ENCODE measurements at places on chromosomes 12 and 14. TPM values are rescaled to one million over a fixed set of nuclear protein-coding genes. Genes with fewer than 3 reads are reported as not detected.

DNA sequence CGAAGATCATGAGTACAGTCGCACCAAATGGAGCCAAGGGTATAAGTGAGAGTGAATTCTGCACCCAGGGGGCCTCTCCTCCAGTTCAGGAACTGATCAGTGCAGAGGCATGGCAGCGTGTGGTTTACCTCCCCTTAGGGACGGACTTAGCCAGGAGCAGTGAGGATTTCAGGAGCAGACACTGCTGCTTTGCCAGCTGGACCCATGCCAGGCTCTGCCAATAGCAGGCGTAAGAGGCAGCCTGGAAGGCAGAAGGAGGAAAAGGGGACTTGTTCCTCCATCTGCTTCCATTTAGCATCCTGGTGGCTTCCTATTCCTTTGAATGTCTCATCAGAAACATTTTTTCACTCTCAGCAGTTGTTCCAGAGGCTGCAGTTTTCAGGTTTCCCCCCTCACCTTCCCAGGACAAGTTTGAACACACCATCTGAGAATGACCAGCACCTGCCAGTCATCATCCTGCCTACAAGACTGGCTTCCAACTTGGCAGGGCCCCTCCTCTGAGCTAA lies 137.0 kb upstream of the LMNTD1 start:
- H3K4me3 ChIP-seq, result no peak overlapping the region
- no peak for DNase-seq
- peaks cover 12% of the 10 kb centered on the region for H3K4me1 ChIP-seq
- H3K27me3 ChIP-seq, result no peaks in the 10 kb centered on the region

DNA sequence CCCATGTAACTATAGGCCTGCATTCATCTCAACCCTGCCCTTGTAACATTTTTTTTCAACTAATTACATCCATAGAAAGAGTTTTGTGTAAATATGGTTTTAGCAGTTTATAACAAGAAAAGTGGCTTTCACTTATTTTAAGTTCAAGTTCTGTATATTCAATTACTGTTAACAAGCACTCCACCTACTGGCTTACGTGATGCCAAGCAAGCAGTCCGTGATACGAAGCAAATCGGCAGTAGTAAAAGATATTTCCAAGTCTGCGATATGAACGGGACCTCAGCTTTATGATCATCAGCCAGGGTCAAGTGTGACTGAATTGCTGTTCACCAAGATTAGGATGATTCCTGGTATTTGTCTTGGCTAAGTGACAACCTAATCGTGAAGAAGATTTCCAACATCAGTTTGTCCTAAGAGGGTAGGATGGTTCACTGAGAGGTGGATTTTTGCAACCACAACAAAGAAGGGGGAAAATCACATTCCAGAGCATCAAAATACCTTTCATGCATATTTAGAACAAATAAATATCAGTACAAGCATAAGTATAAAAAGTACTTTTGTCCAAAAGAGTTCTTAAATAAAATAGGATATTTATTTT lies 456.2 kb downstream of the FOXG1 start:
- H3K36me3 ChIP-seq, result no peaks in the 10 kb centered on the region
- peak overlapping the region; percentile 44 for H3K4me3 ChIP-seq
- no peak overlapping the region for H3K27ac ChIP-seq
- H3K27me3 ChIP-seq, result no peaks in the 10 kb centered on the region
- DNase-seq, result no peak
- peaks cover 3% of the 10 kb centered on the region for H3K4me1 ChIP-seq

DNA sequence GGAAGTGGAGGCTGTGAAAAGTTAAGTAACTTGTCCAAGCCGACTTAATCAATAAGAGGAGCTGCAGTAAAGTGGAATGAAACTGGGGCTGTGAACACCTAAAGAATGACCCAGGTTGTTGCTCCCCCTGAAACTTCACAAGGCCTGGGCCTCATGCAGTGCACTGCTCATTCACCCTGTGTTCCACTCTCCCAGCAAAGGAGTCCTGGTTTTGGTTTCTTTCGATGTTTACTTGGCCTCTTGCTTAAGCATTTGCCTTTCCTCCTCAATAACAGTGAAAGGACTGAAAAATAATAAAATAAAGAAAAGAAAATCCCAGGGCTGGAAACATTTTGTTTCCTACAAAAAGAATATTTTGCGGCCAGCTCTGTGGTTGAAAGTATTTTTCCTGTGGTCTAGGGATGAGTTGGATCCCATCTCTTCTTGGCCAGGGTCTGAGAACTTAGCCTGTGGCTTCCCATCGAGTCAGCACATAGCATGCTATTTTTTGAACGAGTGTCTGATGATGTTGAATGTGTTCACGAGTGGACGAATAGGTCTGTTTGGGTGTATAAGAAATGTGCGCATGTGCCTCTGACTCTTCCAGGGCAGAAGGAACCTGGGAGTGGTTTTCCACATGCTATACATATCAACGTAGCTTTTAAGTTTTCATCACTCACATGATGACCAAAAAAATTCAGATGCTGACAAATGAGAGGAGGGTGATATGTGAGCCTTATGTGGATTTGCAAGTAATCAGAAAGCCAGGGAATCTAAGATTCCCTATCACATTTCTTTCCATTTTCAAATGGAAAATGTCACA lies 349.8 kb downstream of the ZFP36L1 start:
- H3K36me3 ChIP-seq, result no peaks in the 10 kb centered on the region
- DNase-seq, result no peak
- no peaks in the 10 kb centered on the region for H3K27me3 ChIP-seq
- H3K4me1 ChIP-seq, result peaks cover 30% of the 10 kb centered on the region

GRCh38 chr12:99977550-99977949 lies 7.2 kb downstream of the ANKS1B start:
- DNase-seq, result no peak
- H3K36me3 ChIP-seq, result no peaks in the 10 kb centered on the region
- H3K4me1 ChIP-seq, result no peaks in the 10 kb centered on the region
- no peak overlapping the region for H3K4me3 ChIP-seq

DNA sequence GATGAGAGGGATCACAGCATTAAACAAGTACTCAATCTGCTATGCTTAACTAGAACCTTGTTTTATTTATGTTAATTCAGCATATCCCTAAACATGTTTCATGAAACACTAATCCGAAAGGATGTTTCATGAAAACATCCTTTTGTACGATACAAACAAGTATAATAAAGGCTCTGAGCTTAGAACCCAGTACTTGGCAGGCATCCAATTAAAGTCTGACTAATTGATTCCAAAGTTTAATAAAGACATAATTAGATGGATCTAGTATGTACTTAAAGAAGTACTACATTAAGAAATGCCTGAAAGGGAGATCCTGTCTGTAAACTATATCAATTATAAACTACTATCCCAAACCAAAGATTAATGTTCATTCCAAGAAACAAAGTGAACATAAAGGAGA lies 51.8 kb downstream of the SCAF11 start:
- no peak overlapping the region for H3K4me3 ChIP-seq
- H3K4me1 ChIP-seq, result no peaks in the 10 kb centered on the region
- H3K27me3 ChIP-seq, result no peaks in the 10 kb centered on the region
- no peak for DNase-seq

- peaks cover 13% of the 10 kb centered on the region for H3K4me1 ChIP-seq
- no peak for DNase-seq
- no peak overlapping the region for H3K27ac ChIP-seq
- no peaks in the 10 kb centered on the region for H3K36me3 ChIP-seq
- H3K4me3 ChIP-seq, result no peak overlapping the region
These were observed 28.4 kb downstream of the RAD9B start for GRCh38 chr12:110530511-110530910.

DNA sequence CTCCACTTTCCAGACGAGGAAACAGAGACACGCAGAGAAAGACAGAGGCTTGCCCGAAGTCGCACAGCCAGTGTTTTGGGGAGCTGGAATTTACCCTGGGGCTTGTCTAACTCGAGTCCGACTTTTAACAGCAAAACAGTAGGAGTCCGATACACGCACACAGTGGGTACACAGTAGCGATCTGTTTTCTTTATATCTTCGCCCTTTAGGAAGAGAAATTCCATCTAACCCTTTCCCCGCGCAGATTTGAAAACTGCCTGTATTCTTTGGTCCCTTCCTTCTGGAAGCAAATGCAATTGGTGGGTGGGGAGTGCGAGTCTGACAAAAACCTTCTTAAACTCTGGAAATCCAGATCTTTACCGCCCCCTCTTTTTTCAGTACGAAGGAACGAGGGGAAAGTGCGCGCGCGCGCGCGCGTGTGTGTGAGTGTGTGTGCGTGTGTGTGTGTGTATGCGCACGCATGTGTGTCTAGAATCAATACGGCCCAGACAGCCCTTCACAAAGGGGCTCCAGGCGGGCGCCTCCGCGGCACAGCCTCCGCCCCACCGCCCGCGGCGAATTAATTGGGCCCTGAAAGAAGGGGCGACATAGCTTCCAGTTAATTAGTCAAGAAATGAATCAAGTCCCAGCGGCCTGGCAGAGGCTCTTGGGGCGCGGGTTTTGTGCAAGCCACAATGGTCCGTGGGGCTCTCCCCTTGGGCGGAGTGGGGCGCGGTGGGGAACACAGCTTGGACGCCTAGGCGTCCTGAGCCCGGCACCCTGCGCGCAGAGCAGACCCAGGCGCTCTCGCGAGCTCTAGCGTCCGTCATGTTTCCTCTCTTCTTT lies 14.0 kb upstream of the TBX3 start:
- DNase-seq, result peak; percentile 65
- H3K4me1 ChIP-seq, result no peaks in the 10 kb centered on the region
- H3K4me3 ChIP-seq, result peak overlapping the region; percentile 30
- peaks cover 99% of the 10 kb centered on the region for H3K27me3 ChIP-seq
- H3K36me3 ChIP-seq, result no peaks in the 10 kb centered on the region

DNA sequence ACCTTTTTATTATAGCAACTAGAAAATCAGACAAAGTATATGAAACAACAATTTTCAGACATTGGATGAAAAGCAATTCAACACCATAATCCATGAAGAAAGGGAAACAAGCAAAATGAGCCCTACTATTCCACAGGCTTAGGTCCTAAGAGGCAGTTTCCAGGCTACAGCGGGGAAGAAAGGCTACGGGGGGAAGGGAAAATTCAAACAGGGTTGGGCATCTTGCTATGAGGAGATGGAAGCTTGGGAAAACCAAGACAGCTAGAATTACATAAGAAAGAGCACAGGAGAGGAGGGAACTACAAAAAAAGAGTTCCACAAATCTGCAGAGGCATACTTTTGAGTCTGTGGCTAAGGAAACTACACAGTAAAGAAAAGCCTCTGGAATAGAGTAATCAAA lies 356.0 kb upstream of the CLEC14A start:
- H3K27ac ChIP-seq, result no peak overlapping the region
- no peak for DNase-seq
- no peaks in the 10 kb centered on the region for H3K4me1 ChIP-seq
- no peaks in the 10 kb centered on the region for H3K27me3 ChIP-seq
- no peaks in the 10 kb centered on the region for H3K36me3 ChIP-seq

DNA sequence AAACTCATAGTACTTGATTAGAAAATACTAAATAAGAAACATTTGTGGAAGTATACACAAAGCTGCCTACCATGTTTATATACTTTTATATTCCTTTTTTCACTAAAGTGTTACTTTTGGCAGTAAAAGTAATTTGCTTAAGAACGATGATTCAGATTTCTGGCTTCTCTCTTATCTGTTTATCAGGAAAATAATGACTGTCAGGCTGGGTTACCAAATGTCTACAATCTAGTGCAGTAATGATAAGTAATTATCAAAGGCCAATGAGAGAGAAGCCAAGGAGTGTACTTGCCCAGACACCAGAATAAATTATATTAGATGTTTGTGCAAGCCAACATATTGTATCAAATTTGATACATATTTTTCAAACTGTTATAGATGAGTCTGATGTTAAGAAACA lies 113.4 kb downstream of the RALGAPA1 start:
- no peaks in the 10 kb centered on the region for H3K4me1 ChIP-seq
- DNase-seq, result peak; percentile 18
- H3K27ac ChIP-seq, result no peak overlapping the region
- H3K4me3 ChIP-seq, result no peak overlapping the region
- H3K27me3 ChIP-seq, result no peaks in the 10 kb centered on the region

GRCh38 chr14:79516009-79516408 lies 695.3 kb downstream of the DIO2 start:
- DNase-seq, result no peak
- no peaks in the 10 kb centered on the region for H3K36me3 ChIP-seq
- no peaks in the 10 kb centered on the region for H3K27me3 ChIP-seq
- H3K27ac ChIP-seq, result no peak overlapping the region
- peaks cover 12% of the 10 kb centered on the region for H3K4me1 ChIP-seq

GRCh38 chr12:28708918-28709371 lies 440.1 kb upstream of the FAR2 start:
- H3K36me3 ChIP-seq, result no peaks in the 10 kb centered on the region
- DNase-seq, result no peak
- no peaks in the 10 kb centered on the region for H3K27me3 ChIP-seq
- no peak overlapping the region for H3K27ac ChIP-seq

DNA sequence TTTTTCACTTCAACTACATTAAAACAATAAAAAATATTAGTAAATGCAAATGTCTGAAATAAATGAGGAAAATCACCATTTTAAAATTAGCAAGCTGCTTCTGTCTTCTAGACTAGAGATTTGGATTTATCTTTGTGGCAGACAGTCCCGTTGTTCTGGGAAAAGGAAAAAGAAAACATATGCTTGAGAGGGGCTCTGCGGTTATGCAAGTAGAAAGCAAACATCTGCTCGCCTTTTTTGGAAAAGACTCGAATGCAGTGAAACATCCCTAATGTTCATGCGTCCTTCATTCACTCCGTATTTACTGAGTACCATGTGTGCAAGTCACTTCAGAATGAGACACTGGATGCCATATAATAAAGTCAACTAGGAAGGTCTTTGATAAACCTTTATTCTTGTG lies 44.9 kb downstream of the IFNG start:
- no peaks in the 10 kb centered on the region for H3K36me3 ChIP-seq
- peaks cover 5% of the 10 kb centered on the region for H3K27me3 ChIP-seq
- DNase-seq, result no peak
- no peaks in the 10 kb centered on the region for H3K4me1 ChIP-seq
- H3K4me3 ChIP-seq, result no peak overlapping the region

- no peak overlapping the region for H3K4me3 ChIP-seq
- no peak for DNase-seq
- H3K27me3 ChIP-seq, result peaks cover 3% of the 10 kb centered on the region
- no peaks in the 10 kb centered on the region for H3K36me3 ChIP-seq
These were observed 2.1 kb upstream of the ARHGAP5 start for GRCh38 chr14:32074887-32075572.

- H3K27ac ChIP-seq, result no peak overlapping the region
- no peaks in the 10 kb centered on the region for H3K36me3 ChIP-seq
- DNase-seq, result peak; percentile 80
- no peaks in the 10 kb centered on the region for H3K4me1 ChIP-seq
- no peaks in the 10 kb centered on the region for H3K27me3 ChIP-seq
- H3K4me3 ChIP-seq, result no peak overlapping the region
These were observed 217.0 kb downstream of the KIF26A start for GRCh38 chr14:104355101-104356019.

- no peaks in the 10 kb centered on the region for H3K27me3 ChIP-seq
- no peak overlapping the region for H3K27ac ChIP-seq
- no peaks in the 10 kb centered on the region for H3K36me3 ChIP-seq
- H3K4me1 ChIP-seq, result peaks cover 35% of the 10 kb centered on the region
- no peak overlapping the region for H3K4me3 ChIP-seq
- no peak for DNase-seq
These were observed 83.0 kb downstream of the EPS8 start for GRCh38 chr12:15706010-15706676.

- no peaks in the 10 kb centered on the region for H3K36me3 ChIP-seq
- no peak for DNase-seq
- H3K4me3 ChIP-seq, result no peak overlapping the region
- H3K4me1 ChIP-seq, result no peaks in the 10 kb centered on the region
- peaks cover 13% of the 10 kb centered on the region for H3K27me3 ChIP-seq
- no peak overlapping the region for H3K27ac ChIP-seq
These were observed 7.1 kb upstream of the LGMN start for GRCh38 chr14:92755495-92755894.

Gene NEK9
- total RNA-seq, result 42.7 TPM

Gene CLMN
- total RNA-seq, result 1.1 TPM

Gene LRRC10
- not detected for total RNA-seq

Gene OR4K5
- not detected for total RNA-seq

Gene PLA2G1B
- total RNA-seq, result not detected

Gene CCDC196
- total RNA-seq, result not detected

Gene PTHLH
- 3.2 TPM for total RNA-seq

Measured in osteoblast (primary cell).